ENCODE measurements at places on chromosomes 3 and 15.

DNA sequence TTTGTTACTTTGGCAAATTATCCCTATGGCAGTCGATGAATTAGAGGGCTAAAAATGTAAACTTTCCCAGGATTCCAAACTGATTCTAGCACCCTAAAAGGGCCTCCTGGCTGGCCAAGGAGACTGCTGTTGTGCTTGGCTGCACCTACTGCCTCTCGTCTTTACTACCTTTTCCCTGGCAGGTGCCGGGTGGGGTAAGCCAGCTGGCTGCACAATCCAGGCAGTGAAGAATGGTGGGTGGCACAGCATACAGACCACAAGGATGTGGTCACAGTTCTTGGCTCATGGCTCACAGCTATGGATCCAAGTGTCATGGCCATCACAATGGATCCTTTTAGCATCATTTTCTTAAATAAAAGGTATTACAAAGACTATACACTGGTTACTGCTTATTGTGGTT lies 20.7 kb upstream of the SLC25A26 start:
- DNase-seq, result no peak

DNA sequence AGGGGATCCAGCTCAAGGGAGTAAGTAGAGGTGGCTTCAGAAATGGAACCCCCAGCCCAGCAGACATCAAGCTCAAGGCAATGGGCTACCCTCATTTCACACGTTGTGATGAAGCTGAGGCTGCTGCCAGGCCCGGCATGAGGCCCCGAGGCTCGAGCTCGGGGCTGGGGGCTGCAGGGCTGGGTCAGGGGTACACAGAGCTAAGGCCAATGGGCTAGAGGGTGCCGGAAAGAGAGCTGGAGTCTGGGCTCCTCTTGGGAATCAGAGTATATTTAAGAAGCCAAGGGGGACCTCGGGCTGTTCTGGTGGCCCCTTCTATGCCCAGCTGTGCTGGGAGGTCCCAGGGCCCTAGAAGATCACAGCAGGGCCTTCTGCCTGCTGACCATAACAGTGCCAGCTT lies 7.4 kb downstream of the PRSS50 start:
- DNase-seq, result no peak

DNA sequence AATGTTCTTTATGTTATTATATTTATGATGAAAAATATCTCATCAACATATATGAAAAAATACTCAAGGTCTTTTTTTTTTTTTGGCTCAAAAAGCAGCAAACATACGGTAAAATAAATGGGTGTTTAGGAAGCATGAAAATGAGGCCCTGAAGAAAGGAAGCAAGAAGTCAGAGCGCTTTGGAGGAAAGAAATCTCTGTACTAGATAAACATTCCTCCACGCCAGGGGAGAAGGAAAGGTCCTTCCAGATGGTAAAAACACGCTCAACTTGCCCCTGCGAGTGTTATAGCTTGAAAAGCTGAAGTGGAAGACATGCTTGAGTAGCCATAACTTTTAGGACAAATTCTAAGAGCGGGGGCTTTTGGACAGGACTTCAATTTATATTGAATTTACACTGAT lies 52.9 kb downstream of the FEM1B start:
- DNase-seq, result no peak

- no peak for DNase-seq
Measured at GRCh38 chr3:155495387-155495786, 201.9 kb upstream of the STRIT1 start.

DNA sequence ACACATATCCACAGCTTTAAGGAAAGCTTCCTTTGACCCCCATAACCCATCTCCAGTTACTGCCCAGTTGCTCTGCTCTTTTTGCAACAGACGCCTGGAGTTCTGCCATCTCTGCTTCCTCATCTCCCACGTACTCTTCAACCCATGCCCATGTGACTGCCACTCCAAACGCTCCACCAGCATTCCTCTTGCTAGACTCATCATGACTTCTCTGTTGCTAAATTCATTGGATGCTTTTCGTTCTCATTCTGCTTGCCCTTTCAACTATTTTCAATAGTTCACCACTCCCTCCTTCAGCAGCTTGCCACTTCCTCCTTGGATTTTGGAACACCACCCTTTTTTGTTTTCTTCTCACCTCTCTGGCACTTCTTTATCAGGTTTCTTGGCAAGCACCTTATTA lies 2.7 kb upstream of the KNSTRN start:
- DNase-seq, result no peak

GRCh38 chr15:40053831-40054604 lies 15.0 kb upstream of the SRP14 start:
- DNase-seq, result no peak

- no peak for DNase-seq
Measured at GRCh38 chr3:149612456-149612855, 45.4 kb downstream of the WWTR1 start.

DNA sequence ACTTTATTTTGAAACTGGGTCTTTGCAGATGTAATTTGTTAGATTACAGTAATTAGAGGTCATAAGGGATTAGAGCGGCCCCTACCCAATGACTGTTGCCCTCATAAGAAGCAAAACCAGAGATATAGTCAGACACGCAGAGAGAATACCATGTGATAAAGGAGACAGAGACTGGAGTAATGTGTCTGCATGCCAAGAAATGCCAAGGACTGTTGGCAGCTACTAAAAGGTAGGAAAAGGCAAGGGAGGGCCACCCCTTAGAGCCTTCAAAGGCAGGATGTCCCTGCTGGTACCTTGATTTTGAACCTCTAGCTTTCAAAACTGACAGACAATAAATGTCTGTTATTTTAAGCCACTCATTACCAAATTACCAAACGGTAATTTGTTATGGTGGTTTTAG lies 548.2 kb downstream of the FHIT start:
- DNase-seq, result no peak

GRCh38 chr15:60949039-60949977 lies 279.8 kb downstream of the RORA start:
- DNase-seq, result no peak

GRCh38 chr15:38038659-38039442 lies 104.4 kb downstream of the TMCO5A start:
- DNase-seq, result no peak

DNA sequence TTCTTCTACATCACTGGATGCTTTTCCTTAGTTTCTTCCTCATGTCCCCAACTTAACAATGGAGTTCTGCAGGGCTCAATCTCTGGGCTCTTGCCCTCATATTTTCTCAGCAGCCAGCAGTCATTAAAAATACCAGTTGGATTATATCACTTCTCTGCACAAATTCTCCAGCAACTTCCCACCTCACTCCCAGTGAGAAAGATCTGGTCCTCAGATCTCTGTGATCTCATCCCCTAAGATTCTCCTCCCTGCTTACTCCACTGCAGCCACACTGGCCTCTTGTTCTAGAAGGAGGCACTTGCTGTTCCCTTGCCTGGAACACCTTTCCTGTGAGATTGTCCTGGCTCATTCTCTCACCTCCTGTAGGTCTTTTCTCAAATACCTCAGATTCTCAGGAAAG lies 6.1 kb downstream of the ERICH6 start:
- DNase-seq, result no peak

DNA sequence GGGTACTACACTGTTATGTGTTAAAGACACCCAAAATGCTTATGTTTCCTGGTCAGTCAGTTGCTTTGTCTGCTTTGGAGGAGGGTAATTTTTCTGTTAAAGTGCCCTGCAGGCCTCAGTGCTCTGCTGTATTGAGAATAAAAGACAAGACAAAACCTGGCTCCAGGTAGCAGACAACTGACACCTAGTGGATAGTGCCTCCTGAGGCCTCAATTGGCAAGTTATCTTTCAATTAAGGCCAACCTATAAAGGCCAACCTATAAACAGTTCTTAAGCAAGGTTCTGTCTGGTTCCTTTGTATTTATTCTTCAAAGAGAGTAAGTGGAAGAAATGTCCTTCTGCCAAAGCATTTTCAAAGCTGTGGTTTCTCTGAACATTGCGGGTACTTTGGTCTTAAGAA lies 773.8 kb downstream of the MECOM start:
- no peak for DNase-seq

DNA sequence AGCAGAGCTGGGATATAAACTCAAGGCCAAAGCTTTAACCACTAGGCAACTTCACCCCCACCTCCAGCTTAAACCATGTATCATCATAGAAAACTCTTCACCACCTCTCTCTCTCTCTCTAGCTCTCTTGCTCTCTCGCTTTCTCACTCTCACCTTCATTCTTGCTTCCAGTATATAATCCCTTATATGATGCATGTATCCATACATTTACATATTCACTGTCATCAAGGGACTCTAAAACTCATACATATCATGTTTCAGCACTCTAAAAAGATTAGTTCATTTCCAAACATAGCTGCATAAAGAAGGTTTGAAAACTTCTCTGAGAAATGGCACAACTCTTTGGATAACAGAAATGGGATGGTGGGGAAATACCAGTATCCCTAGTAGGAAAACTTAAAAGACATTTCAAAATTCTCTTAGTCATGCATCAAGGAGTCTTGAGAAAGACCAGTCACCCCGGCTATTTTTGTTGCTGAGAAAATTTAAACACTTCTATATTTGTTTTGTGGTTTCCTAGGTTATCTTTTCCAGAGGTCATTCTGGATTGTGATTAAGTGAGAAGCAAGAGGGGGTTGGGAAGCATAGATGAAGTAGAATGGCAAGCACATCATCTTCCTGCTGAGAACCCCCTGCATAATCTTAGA lies 447.8 kb upstream of the THBS1 start:
- no peak for DNase-seq

DNA sequence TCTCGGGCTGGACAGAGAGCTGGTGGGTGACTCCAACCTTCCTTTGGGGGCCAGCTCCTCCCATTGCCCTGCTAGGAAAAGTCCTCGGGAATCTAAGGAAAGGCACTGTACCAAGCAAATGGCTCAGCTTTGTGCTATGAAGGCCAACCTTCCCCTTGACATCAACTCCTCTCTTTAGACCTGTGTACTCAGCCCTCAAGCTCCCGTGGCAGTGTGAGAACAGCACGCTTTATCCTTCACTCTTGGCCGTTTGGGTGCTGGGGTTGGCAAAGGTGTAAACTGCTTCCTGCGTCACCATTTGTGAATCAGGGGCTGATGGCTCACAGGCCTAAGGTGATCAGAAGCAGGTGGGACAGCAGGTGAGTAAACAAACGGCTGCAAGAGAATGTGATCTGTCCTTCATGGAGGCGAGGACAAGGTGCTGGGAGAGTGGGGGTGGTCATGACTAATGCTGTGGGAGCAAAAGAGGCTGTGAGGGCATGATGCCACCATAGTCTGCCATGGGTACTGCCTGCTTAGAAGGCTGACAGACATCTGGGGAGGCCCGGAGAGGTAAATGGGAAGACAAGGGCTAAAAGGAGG lies 165.2 kb upstream of the TPM1 start:
- no peak for DNase-seq

DNA sequence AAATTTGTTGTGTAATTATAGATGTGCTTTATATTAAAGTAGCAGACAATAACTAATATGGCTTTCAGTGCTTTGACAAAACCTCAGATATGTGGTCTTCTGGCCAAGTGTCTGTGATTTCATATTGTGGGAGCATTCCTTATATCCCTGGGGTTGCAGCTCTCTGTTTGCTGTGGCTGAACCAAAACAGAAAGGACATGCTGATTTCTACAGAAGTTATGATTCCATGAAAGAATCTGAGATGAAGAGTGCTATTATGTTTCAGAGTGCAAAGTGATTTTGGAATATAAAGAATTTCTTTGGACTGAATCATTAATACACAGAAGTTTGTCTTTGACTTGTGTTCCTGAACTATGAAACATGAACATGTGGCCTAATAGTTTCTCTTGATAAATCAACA lies 36.5 kb downstream of the CDV3 start:
- no peak for DNase-seq

GRCh38 chr3:23096041-23096440 lies 107.1 kb upstream of the UBE2E2 start:
- no peak for DNase-seq

DNA sequence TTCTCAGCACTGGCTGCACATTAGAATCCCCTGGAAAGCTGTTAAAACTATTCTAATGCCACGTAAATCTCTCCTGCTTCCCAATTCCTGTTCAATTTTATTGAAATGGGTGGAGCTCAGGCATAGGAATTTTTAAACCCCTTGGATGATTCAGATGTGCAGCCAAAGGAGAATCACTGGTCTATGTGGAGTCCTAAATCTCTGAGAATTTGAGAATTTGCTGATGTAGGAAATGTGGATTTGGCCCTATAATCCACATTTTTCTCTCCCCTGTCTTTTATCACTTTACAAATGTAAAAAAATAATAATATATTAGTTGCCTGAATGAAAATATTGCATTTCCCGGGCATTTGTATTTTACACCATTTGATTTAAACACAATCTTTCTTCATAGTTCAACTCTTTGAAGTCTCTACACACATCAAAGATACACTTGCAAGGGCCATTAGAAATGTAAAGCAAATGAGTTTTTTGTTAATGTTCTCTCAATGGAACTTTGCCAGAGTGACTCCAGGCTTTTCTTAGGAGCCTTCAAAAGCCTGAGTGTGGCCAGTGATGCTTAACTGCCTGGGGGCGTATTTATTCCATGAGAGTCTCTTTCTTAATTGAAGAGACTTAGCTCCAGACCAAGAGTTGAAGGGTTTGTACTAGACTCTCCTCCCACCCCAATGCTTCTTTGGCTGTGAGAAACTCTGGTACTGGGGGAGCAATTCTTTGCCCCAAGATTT lies 48.8 kb upstream of the PTX3 start:
- DNase-seq, result no peak

GRCh38 chr3:37466660-37467359 lies 292.4 kb upstream of the LRRFIP2 start:
- DNase-seq, result no peak

GRCh38 chr3:73401059-73401458 lies 223.7 kb downstream of the PDZRN3 start:
- DNase-seq, result no peak

- no peak for DNase-seq
Measured at GRCh38 chr15:29888646-29889045, 66.4 kb upstream of the TJP1 start.

DNA sequence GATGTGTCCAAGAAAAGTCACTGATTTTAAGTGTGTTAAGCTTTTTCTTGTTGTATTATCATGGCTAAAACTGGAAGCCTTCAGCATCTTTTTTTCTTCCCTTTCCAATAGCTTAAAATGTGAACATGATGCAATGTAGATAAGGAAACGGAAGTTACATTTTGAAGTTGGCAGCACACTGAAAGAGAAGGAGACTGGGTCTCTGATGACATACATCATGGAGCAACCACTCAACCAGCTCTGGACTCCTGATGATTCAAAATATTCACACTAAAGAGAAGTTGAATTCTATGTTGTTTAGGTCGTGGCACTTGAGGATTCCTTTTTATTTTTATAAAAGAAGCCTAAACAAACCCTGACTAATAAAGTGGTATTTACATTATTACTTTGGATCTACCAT lies 488.3 kb upstream of the ALCAM start:
- no peak for DNase-seq

GRCh38 chr3:60622349-60622748 lies 628.9 kb downstream of the FHIT start:
- no peak for DNase-seq
